CD4-positive, alpha-beta T cell (primary cell): ENCODE measurements at places on chromosomes 1 and 21.
A peak's percentile ranks its signal among the peaks of the same experiment; 100 is the strongest.

- DNase-seq, result no peak
These were observed 45.7 kb downstream of the NAV1 start for GRCh38 chr1:201584471-201585092.

DNA sequence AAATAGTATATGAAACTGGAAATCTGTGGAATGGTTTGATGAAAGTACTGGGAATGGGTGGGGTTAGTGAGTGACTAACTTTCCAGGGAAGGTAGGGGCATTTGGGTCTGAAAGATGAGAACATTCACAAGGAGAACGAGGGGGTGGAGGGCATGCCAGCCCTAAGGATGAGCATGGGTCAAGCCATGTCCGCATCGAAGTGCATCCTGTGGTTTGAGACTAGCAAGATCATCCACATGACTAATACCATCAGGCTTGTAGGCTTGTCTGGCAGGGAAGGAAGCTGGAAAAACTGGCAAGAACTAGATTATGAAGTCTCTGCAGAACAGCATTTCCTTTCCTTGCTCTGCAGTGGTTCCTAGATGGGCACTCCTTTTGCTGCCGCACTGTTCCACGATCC lies 70.4 kb upstream of the UBE2U start:
- DNase-seq, result no peak

- DNase-seq, result no peak
These were observed 10.8 kb downstream of the ASAP3 start for GRCh38 chr1:23473037-23473800.

DNA sequence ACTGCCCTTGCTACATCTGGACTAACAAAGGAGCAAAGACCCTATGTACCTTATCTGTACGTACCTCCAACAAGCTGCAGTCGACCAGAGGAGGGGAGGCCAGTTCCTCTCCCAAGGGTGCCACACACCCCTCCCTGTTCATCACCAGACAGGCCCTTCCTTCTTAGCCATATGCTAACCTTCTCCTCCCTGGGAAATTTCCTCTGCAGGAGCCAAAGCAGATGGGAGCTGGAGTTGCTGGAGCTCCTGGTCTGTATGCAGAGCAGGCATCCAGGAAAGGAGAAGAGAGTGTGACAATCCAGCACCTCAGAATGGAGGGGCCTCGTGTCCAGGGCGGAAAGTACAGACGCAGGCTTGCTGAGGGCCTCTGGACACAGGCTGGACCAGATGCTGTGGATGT lies 48.5 kb downstream of the C8B start:
- DNase-seq, result no peak

DNA sequence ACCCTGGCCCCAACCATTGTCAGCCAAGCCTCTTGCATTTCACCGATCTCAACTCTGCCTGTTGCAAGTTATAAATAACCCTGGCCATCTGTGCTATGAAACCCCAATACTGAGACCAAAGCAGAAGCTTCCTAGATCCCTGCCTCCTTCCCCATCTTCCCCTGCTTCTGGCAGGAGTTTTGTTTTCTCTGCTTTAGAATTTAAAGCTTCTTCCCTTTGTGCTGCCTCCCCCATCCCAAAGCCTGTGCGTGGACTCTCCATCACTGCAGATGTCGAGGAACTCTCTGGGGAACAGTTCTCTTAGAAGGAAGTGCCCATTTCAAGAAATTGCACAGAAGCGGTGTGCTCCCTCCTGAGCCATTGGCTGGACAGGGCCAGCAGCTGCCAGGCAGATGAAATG lies 17.4 kb upstream of the MYOG start:
- DNase-seq, result no peak

- no peak for DNase-seq
These were observed 186.6 kb upstream of the SPAG17 start for GRCh38 chr1:118371612-118372011.

DNA sequence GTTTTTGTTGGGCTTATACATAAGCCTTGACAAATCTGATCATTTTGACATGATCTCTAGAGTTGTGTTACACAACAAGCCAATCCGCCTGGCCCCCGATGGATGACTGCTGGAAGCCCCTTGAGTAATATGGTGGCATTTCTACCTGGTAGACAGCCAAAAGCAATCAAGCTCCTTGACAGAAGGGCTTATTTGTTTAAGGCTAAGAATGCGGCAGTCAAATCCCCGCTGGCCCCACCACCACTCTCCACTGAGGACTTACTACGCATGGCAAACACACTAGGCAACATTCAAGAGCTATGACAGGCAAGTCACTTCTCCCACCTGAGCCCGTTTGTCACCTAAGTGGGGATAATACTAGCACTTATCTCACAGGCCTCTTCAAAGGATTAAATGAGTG lies 33.4 kb upstream of the C1orf198 start:
- no peak for DNase-seq

DNA sequence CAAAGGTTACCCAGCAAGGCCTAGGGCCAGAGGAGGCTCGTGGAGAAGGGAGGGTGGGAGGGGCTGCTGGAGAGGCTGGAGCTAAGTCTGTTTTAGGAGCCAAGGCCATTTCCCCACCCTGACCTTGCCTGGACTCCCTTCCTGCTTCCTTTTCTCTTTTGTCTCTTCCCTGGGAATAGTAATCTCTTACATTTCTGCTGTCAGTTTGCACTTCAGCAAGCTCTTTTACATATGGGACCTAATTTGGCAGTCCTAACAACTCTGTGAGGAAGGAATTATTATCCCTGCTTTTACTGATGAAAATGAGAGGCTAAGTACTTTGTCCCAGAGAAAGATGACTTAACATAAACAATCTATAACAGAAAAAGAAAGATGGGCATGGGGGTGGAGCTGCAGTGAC lies 13.8 kb downstream of the OPTC start:
- no peak for DNase-seq

GRCh38 chr1:76465030-76465429 lies 390.5 kb downstream of the ST6GALNAC3 start:
- DNase-seq, result no peak

GRCh38 chr1:235078480-235079381 lies 49.9 kb downstream of the TOMM20 start:
- no peak for DNase-seq

DNA sequence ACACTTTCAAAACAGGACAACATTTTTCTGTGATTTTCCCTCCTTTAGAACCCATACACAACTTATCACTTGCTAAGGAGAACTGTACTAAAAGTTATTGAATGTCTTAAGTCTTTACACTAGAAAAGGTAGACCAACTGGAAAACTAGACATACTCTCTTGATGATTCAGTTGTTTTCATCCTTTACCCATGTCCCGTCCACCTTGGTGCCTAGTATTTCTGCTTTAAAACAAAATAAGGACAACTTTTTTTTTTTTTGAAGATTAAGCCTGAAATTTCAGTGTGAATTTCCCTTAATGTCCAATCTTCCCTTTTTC lies 4.5 kb downstream of the CDKN2C start:
- DNase-seq, result no peak

- DNase-seq, result no peak
These were observed 810 bp upstream of the HLX start for GRCh38 chr1:220878191-220879075.

GRCh38 chr1:74468982-74469603 lies 43.3 kb downstream of the LRRC53 start:
- DNase-seq, result no peak

GRCh38 chr21:26965907-26966581 lies 844 bp downstream of the ADAMTS5 start:
- DNase-seq, result no peak

DNA sequence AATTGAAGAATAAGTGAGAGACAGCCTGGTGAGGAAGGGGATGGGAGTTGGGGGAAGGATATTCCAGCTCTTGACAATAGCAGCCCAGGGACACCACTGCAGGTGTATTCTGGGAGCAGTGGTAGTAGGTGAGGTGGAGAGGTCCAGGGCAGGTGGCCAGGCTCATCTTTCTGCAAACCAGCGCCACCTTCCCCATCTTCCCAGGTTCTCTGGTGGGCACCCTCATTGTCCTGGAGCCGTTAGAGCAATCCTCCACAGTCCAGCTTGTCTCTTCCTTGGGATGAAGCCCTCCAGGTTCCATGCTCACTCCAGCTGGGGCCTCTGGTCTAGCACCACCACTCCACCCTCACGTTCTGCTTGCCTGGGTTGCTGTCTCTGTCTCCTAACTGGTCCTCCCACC lies 97.0 kb downstream of the IER5 start:
- DNase-seq, result no peak

- peak; percentile 11 for DNase-seq
These were observed 189.1 kb downstream of the RASAL2 start for GRCh38 chr1:178282949-178283367.

DNA sequence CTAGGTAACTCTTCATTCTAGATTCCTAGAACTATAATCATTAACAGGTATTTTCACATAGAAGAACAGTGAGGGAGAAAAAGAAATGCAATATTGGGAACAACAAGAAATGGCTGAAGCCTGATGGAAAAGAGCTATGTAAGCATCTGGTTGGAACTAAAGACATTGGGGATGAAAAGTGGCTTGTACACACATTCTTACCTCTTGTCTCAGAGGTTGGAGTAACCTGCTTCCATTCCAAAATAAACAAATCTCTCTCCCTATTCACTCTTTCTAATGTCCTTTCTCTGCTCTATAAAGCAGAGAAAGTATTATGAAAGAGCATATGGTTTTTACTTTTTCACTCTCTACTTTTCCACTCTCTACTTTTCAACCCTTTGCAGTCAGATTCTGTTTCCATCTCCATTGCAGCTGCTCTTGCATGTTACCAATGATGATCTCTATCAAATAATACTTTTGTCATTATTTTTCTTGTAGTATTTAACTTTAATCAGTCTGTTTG lies 37.5 kb downstream of the CMPK1 start:
- no peak for DNase-seq

- no peak for DNase-seq
These were observed 42.3 kb downstream of the LACTBL1 start for GRCh38 chr1:22930240-22930912.

DNA sequence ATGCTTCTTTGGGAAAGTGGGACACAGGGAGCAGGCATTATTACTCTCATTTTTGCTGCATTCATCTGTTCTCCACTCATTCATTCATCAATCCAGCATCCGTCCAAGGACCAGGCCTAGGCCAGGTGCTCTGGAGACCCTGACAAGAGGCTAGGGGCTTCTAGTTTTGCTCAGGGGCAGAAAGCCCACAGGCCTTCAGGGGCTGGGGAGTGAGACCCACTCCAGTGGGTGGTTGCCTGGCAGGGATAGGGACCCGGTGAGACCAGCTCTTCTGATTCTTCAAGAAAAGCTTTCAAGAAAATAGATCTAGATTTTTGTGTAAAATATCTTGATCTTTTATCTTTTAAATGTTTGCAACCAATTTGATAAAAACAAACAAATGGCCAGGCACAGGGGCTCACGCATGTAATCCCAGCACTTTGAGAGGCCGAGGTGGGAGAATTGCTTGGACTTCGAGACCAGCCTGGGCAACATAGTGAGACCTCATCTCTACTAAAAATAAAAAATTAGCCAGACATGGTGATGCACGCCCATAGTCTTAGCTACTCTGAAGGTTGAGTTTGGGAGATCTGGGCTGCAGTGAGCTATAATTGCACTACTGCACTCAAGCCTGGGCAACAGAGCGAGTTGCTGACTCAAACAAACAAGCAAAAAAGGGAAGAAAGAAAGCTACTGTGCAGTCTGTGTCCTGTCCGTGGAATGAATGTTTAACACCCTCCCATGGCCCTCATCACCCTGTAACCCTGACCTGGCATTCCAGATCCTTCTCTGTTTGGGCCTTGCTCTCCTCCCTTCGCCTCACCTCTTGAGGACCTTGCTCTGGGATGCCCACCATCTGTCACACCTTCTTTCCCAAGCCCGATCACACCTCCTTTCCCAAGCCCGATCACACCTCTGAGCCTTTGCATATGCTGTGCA lies 17.3 kb upstream of the LRP8 start:
- no peak for DNase-seq

- DNase-seq, result no peak
These were observed 62.9 kb upstream of the EDN2 start for GRCh38 chr1:41547336-41547735.

DNA sequence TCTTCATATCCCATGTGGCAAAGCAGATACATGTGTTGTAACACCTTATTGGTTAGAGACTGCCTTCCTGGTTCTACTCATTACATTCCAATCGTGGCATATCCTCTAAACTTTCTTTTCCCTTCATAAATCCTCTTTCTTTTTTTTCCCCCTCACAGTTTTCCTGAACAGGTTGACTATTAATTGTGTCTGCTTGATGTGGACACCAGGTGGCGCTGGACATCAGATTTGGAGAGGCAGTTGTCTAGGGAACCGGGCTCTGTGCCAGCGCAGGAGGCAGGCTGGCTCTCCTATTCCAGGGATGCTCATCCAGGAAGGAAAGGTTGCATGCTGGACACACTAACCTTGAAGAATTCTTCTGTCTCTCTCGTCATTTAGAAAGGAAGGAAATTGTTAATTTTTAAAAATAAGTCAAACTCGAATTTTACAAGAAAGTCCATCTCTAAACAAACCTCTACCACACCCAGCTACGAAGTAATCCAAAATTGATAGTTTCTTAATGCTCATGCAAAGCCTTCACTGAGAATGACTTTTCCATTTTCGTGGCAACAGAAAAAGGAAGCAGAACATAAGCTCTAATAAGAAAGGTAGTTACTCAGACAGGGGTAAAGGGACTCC lies 59.4 kb upstream of the ASB17 start:
- DNase-seq, result peak; percentile 75

GRCh38 chr1:229180161-229180560 lies 90.8 kb upstream of the RAB4A start:
- DNase-seq, result no peak

GRCh38 chr1:7613851-7614205 lies 157.3 kb upstream of the VAMP3 start:
- no peak for DNase-seq

DNA sequence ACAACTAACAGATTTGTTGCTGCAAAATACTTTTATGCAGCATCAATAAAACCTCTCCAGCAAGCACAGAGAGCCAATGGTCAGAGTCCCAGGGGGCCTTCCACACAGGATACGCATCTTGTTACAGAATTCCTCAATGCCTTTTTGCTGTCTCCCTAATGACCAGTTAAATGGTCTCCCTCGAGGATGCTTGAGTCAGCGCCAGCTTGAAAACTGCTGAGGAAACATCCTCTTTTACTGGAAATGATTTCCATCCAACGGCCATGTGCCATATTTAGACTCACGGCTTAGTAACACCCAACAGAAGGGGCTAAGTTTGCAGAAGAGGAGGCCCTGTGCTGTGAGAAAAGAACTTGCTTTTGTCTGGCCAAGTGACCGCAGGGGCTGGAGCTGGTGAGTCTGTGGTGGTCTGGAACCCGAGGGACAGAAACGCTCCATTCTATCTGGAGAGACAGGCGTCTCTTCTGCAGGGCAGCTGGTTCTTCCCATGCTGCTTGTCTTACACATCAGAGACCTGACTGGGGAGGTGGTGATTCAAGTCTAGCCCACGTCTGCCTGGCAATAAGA lies 496.4 kb downstream of the SETD4 start:
- DNase-seq, result no peak

- DNase-seq, result no peak
These were observed 749 bp upstream of the GLUL start for GRCh38 chr1:182392050-182393028.

DNA sequence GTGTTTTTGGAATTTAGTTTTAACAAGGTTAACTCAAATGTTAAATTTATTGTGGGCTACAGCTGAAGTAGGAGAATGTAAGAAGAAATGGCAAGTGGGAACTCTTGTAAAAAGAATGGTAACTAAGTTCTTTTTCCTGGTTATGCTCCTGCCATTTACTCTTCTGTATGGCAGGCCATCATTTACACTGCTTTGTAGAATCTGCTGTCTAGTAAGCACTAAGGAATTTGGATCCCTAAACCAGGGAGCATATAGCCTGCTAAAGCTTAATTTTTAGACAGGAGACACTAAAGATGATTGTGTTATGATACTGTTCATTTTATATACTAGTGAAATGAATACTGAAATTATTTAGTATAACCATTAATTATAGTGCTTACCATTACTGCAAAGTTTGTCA lies 85.3 kb downstream of the CAMTA1 start:
- no peak for DNase-seq
